Endodermal cell (in vitro differentiated cells): ENCODE measurements at places on chromosomes 7 and 10.
A peak's percentile ranks its signal among the peaks of the same experiment; 100 is the strongest.

- DNase-seq: no peak
Observed at GRCh38 chr10:66294538-66294937, 631.3 kb upstream of the LRRTM3 start.

- DNase-seq: no peak
Observed at GRCh38 chr10:30973737-30974136, 57.9 kb downstream of the ZNF438 start.

DNA sequence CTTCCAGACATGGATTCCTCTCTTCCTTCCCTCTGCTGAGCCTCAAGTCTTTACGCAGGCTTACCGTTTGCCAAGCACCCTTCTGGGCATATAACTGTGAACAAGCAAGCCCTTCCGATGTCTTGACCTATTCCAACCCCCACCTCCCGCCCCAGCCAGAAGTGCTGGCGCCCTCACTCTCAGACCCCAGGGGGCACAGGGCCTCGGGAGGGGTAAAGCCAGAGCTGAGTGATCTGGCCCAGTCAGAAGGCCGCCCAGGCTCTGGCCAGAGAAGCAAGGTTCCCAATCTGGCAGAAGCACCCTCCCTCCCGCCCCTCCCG is 1.2 kb downstream of the PRRT4 start:
- DNase-seq: no peak

- DNase-seq: peak; percentile 74
Observed at GRCh38 chr7:157077986-157078644, 60.6 kb upstream of the UBE3C start.

DNA sequence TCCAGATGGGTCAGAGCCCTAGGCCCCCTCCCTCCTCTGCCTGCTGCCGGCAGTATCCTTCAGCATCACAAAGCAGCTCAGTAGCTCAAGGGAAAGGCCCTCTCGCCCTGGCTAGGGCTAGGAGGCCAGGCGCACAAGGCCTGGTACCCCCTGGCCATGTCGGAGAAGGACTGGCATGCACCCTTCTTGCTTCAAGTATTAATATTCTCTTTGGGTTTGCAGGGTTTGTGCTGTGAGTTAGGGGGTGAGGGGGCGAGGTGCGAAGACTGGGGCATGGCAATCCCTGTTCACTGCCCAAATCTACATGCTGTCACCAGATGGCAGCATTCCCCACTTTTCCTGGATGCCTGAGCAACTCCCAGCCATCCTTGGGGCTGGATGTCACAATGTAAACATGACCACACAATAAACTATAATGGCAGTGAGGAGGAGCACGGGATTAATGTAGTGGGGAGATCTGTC is 105.2 kb downstream of the NEURL1 start:
- peak; percentile 88 for DNase-seq

- DNase-seq: peak; percentile 90
Observed at GRCh38 chr7:77538281-77539212, 1.5 kb downstream of the PTPN12 start.

GRCh38 chr10:125134916-125135770 is 25.2 kb downstream of the CTBP2 start:
- no peak for DNase-seq

DNA sequence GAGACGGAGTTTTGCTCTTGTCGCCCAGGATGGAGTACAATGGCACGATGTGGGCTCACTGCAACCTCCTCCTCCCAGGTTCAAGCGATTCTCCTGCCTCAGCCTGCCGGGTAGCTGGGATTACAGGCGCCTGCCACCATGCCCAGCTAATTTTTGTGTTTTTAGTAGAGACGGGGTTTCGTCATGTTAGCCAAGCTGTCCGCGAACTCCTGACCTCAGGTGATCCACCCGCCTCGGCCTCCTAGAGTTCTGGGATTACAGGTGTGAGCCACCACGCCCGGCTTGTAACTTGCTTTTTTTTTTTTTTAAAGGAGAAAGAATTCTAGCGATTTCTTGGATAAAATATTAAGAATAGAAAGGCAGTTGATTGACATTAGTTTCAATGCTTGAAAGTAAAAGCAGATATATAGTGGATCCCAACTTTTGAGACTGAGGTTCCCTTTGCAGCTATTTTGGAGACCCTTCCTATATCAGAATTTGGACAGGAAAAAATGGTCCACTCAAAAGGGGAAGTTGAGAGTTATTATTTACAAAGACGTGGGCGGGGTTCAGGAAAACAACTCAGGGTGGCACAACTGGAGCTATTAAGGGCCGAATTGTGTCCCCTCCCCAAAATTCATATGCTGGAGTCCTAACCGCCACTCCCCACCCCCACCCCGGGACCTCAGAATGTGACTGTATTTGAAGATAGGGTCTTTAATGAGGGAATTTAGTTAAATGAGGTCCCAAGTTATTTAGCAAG is 1.3 kb upstream of the ERCC6 start:
- DNase-seq: no peak

DNA sequence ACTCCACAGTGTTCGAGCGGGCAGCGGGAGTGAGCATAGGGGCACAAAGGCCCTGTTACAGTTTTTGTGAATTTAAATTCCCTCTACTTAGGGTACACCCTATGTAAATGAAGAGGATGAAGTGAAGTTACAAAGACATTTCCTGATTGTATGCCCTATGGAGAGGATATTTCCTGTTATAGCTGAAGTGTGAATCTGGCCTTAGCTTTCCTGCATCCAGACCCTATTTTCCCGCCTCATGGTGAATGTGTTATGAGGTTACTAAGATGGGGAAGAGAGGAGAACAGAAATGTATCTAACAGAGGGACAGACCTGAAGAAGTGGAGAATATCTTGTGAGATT is 37.8 kb upstream of the COMMD3 start:
- DNase-seq: no peak

GRCh38 chr10:3904419-3904960 is 119.5 kb upstream of the KLF6 start:
- no peak for DNase-seq

- DNase-seq: no peak
Observed at GRCh38 chr10:25828475-25828874, 105.6 kb upstream of the MYO3A start.

DNA sequence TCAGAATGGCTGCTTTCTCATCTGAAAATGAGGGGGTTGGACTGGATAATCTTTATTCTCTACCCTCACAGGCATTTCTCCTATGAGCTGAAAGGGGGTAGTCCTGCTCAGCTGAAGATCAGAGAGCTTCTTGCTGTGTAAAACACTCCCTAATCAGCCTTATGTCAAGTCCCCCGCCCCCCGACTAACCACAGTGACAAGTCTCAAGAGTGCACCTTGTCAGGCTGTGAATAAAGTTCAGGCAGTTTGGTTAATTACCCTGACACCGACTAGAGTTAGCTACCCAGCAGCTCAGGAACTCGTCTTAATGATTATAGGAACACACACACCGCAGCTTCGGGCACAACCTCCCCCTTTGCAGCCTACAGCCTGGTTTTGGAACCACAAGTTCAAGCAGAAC is 513.7 kb downstream of the RPS24 start:
- no peak for DNase-seq

DNA sequence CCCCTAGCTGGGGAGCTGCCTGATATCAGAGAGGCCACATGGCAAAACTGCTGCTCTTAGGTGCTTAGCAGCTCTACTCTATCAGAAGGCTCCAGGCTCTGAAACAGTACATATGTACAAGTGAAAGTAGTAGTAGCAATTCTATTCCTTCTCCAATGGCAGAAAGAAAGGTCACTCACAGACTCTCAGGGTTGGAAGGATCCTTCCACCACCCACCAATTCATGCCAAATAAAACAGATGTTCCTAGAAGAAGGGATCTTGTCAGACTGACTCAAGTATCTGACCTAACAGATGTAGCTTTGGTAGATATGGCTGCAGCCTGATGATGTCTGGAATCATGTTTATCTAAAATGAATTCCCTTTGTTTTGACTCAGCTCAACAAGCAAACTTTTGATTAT is 8.0 kb upstream of the ALDH18A1 start:
- DNase-seq: no peak

DNA sequence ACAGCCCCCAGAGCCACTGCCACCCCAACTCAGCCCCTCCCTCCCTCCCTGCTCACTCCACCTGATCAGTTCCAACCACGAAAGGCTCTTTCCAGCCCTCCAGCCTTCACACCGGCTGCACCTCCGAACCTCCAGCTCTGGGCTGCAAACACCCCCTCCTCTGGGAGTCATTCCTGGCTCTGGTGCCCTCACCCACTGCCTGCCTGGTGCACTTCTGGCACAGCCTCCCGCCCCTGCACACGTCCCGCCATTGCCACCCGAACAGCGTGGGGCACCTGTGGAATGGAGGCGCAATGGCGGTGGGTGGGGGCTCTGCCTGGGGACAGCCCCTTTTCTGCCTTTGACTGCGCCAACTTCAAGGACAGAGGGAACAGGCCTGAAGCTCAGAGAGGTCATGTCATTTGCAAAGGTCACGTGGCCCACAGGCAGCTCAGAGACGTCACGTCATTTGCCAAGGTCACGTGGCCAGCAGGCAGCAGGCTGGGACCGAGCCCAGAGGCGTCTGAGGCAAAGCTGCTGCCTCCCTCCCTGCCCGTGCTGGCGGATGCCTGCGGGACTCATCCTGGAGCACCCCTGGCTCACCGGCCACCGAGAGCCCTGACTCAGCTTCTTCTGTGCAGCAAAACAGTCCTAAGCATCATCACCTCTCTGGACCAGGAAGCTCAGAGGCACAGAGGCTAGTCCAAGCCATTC is 76.0 kb upstream of the DNAAF5 start:
- DNase-seq: no peak

DNA sequence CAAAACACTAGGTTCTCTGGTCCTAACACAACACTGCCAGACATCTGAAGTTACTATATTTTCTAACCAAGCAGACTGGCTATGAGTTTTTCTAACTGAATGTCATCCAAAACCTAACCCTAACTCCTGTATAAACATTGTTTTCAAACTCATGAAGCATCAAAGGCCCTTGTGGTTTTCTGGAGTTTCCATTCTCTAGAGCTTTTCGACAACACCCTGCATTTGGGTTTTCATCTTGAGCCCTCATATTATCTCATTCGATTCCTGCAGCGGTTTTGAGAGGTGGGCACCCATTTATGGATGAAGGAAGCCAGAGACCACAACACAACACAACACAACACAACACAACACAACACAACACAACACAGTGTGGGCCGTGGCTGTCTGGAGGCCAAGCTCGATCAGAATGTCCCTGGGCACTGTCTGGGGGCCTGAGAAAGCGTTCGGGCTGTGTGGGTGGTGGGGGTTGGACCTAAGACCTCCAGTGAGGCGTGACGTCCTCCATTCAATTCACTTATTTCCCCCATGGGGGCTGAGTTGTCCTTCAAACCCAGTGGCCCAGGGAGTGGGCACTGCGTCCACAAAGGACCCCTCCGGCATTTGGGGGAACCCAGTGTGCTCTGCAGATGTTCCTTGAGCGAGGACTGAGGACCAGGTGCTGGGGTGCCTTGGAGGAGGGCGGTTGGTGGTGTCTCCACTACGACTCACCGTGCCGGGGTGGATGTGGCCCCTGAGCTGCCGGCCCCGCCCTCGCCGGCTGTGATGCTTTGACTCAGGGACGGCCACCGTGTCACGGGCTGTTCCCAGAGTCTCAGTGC is 490.4 kb downstream of the DNAJB6 start:
- DNase-seq: no peak

DNA sequence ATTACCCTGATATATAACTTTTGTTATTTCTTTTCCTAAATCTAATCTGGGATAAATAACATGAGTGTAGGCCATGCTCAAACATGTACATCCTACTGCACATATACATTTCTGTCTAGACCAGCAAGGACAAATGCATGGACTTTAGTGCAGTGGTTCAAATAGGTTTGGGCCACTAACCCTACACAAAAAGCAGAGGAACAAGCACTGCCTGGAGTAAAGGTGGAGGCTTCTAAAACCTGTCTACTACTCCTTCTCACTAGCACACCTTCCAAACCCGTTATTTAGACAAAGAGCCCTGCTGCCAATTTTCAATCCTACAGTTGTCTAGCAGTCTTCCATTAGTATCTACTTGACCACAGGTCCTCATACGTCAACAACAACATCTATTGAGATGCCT is 34.8 kb downstream of the SGCE start:
- DNase-seq: no peak

DNA sequence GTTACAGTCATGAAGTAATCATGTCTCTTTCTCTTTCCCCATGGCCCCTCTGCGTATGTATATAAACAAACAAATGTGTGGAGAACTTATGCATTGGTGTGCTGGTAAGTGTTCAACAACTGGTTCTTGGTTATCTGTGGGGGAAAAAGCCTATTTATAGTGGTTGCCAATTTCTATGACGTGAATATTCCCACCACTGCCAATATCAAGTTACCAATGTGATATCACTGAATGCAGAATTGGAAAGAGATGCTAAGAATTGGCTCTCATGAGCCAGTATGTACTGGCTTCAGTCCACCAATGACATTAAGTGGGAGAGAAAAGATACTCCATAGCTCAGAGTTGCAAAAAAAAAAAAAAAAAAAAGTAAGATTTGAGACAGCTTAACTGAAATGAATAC is 399.7 kb downstream of the REEP3 start:
- no peak for DNase-seq

DNA sequence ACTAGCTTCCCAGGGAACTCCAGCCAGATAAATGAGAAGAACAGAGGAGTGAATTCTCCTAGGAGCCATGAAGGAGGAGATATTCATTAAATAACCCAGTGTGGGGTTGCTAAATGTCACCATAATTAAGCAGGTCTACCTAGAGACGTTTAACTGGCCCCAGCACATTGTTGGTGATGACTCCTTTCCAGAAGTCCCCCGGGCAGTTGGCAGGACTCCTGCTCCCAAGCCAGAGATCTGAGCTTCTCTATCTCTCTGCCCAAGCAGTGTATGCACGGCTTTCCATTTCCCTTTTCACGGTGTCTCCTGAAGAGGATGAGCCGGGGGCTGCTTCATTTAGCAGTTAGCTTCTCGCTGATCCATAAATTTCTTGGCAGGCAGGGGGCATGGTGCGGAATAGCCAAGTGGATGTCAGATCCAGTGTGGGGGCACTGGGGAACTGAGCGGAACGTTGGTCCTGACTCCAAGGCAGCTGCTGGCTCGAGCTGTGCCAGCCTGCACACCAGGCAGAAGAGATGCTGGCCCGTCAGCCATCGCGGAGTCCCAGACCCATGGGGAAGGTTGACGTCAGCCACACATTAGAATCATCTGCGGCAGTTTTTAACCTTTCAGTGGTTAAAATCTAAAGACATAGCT is 142.0 kb upstream of the NPY start:
- DNase-seq: no peak

- no peak for DNase-seq
Observed at GRCh38 chr10:26557641-26558014, 119.5 kb downstream of the APBB1IP start.

DNA sequence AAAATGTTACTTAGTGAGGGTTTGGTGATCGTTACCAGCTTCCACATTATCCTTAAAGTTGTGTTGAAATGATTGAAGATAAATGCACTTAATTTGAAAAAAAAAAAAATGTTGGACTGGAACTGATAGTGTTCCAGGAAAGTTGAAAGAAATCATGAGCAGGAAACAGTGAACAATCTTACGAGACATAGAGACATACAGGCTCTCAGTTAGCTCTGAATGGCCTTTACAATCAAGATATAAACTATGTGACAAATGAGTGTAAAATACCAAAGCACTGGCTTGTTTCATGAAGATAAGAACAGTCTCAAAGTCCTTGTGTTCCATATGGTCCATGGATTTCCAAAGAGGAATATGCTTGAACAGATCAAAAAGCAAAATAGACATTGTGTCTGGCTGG is 430.1 kb upstream of the ETV1 start:
- no peak for DNase-seq

- DNase-seq: no peak
Observed at GRCh38 chr7:114856625-114857024, 65.3 kb upstream of the MDFIC start.
